Frontal cortex (tissue), 4 donors: ENCODE measurements at places on chromosomes 11 and 22.
A peak's percentile ranks its signal among the peaks of the same experiment; 100 is the strongest.

GRCh38 chr11:117072517-117073461 lies 25.4 kb downstream of the SIK3 start:
- no peak for DNase-seq

DNA sequence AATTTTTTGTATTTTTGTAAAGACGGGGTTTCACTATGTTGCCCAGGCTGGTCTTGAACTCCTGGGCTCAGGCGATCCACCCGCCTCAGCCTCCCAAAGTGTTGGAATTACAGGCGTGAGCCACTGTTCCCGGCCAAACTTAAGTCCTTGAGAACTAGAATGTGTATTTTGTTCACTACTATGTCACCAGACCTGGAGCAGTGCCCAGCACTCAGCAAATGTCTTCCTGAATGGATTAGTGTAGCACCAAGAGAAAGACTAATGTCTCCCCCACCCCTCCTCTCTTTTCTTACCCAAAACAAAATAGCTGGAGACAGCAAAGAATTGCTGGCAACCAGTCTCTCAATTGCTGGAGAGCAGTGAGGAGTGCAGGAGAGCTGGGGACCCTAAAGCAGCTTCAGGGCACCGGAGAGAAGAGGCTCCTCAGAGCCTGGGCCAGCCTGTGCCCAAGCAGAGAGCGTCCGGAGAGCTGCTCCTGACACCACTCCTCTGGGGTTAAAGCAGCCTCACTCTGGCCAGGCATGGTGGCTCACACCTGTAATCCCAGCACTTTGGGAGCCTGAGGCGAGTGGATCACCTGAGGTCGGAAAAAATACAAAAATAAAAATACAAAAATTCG lies 14.9 kb downstream of the SLC25A18 start:
- no peak for DNase-seq

DNA sequence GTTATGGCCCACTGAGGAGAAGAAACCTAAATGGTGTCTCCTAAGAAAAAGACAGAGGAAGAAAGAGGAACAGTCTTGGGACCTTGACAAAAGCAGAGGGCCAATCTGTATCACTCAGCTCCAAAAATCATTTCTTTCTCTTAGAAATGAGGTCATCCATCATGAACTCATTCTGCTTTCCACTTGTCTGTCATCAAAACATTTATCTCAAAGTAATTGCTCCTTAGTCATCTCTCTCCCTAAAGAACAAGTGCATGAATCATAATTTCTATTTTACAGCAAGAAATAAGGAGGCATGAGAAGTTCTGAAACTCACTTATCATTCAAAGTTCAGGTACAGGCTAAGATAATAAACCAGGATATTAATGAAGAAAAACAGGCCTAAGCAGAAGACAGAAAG lies 375.6 kb downstream of the KCNA4 start:
- no peak for DNase-seq

DNA sequence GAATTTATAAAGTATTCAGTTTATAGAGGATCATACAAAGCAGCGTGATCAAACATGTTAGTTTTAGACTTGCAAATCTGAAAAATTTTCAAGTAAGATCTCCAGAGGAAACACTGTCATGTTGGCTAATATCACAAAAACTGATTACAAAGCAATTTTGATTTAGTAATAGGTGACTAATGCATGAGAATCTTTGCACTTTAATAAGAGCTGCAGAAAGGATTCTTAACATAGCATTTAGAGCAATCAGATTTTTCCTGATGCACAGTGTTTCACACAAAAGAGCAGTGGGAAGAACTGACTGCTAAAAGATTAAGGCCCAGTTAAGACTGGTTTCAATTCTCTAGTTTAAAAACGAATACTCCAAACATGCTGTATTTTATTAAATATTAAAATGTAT lies 321.2 kb downstream of the GUCY1A2 start:
- no peak for DNase-seq

GRCh38 chr11:78391424-78391823 lies 26.2 kb downstream of the GAB2 start:
- DNase-seq: no peak

DNA sequence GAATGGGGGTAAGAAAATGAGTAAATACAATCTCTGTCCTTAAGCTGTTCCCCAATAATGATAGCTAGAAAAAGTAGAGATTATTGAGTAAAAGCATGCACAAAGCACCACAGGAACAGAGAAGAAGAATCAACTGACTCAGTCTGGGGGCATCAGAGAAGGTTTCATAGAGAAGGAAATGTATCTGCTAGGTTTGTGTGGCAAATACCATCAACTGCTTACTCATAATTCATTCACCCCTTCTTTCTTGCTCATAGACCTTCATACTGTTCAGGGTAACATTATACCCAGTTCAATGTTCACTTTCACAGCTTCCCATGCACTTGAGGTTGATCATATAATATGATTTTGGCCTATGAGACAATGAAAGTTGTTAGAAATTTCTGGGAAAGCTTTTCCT lies 85.2 kb upstream of the SCUBE2 start:
- no peak for DNase-seq

- DNase-seq: no peak
These were observed 164.6 kb downstream of the ETS1 start for GRCh38 chr11:128422576-128423370.

DNA sequence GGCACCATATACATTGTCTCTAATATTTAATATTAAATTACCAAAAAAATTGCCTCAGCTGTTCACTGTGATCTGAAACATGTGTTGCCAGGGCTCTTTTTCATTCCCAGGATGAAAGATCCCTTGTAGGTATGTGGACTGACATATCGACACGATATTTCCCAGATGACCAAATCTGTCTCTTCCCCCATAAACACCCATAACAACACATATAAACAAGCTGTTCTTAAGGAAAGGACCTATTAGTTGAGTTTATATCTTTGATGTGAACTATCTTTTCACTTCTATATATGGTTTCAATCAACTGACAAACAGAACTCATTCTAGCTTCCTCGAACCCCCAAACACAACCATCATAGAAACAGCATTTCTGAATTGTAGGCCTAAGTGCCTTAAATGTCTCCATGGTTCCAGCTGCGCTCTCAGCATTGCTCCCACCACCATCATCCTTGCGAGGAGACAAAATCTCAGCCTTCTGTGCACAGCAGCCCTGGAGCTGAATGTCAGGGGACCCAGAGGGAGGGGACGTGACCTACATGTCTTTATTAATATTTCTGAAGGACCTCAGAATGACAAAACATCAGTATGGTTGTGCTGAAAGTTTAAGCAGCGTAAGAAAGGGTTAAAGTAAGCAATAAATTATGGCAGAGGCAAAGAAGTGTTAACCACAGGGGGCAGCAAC lies 67.0 kb downstream of the ETS1 start:
- no peak for DNase-seq

DNA sequence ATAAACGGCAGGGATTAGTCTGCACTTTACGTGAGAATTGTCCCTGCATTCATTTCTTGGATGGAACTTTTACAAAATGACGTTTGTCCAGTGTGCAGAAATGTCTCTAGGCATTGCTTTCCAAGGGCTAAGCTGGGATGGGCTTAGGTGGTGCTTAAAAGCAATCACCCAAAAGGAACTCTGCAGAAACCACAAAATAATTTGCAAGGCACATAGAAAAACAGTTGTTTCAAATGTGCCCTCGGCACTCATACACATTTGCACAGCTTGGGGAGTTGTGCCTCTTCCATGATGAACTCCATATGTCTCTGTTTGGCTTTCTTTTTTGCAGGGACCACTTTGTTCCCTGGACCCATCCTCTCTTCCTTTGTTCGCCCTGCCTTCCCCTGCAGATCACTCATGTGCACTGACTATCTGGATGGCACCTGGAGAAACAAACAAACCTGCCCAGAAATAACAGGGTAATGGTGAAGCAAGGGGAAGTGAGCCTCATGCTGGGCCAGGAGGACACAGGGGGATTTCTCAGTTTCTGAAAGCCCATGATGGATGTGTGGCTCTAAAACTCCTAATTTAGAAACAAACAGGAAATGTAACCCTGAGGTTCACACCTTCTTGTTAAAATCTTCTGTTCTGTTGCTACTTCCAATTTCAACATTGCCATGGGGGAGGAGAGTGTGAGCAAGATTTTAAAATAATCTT lies 150.2 kb downstream of the SNX19 start:
- no peak for DNase-seq

- no peak for DNase-seq
These were observed 28.7 kb downstream of the AMOTL1 start for GRCh38 chr11:94796863-94797262.

DNA sequence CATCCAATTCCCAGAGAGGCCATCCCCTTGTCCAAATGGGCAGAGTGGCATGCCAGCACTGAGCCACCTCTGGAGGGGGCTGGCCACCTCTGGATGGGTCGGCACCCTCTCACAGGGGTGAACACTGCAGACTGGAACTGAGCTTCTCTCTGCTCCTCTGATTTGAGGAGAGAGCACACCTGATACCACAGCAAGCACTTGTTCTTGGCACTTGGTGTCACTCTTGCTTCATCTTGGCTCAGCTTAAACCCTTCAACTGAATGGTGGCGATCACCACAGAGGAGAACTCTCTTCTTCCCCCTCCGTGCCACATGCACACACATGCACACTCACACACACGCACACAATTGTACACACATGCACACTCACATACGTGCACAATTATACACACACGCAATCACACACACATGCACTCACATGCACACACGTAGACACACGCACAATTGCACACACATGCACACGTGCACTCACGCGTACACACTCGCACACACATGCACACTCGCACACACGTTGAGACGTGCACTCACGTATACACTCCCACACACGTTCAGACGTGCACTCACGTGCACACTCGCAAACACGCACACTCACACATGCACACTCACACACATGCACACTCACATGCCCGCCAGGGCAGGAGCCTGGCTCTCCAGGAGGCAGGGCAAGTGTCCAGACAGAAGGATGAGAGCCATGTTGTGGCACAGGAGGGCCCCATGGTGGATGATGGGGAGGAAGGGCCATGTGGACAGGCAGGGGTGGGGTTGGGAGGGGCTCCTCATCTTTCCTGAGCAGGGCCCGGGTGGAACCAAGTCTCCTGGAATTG lies 23.4 kb downstream of the OVOL1 start:
- no peak for DNase-seq

- DNase-seq: peak; percentile 60
These were observed 29.8 kb downstream of the NECTIN1 start for GRCh38 chr11:119699227-119699626.

DNA sequence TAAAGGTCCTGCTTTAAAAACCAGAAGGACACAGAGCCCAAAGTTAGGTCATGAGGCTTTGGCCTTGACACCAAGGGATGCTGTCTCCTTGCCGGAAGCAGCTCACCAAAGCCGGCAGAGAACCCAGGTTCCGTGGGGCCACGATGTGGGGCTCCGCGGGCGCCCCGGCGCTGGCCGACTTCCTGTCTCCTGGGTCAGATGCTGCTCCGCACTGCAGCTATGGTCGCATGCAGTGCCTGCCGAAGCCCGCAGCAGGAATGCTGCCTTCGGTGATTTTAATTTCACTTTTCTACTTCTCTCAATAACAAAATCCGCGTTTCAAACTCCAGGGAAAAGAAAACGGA lies 454 bp upstream of the OTUB1 start:
- DNase-seq: no peak

GRCh38 chr11:125170001-125170509 lies 5.5 kb downstream of the PKNOX2 start:
- no peak for DNase-seq

GRCh38 chr11:44833877-44834452 lies 107.2 kb downstream of the TSPAN18 start:
- DNase-seq: no peak

DNA sequence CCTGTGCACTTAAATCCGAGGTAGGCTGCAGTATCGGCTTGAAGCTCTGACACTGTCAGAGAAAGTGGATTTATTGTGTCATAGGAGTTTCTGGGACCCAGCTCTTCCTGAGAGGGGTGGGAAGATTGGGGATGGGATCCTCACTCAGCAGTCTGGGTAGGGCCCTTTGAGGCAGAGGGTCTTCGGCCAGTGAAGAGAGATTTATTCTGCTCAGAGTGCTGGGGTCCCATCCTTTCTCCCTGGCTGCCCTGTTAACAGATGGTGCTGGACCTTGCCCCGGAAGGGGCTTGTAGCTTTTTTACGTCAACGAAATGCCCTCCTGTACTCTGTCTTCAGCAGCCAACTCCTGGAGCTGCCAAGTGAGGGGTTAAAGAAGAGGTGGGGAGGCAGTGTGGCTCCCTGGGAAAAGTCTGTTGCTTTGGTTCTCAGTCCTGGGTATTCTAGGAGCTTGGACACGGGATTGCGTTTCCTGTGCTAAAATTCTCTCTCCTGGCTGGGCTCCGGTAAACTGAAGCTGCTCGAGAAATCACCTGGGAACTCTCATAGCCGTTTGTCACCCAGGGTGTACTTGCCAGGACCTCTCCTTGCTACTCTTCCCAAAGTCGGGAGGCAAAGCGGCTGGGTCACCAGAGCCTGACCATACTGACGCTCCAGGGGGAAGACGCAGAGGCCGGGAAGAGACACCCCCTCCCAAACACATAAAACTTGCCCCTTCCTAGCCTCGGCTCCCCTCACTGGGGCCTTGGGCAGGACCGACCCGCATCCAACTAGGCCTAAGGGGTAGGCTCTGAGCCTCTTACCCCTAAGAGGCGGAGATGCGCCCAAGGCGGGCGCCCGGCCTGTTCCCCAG lies 806 bp upstream of the SMDT1 start:
- DNase-seq: peak; percentile 52

DNA sequence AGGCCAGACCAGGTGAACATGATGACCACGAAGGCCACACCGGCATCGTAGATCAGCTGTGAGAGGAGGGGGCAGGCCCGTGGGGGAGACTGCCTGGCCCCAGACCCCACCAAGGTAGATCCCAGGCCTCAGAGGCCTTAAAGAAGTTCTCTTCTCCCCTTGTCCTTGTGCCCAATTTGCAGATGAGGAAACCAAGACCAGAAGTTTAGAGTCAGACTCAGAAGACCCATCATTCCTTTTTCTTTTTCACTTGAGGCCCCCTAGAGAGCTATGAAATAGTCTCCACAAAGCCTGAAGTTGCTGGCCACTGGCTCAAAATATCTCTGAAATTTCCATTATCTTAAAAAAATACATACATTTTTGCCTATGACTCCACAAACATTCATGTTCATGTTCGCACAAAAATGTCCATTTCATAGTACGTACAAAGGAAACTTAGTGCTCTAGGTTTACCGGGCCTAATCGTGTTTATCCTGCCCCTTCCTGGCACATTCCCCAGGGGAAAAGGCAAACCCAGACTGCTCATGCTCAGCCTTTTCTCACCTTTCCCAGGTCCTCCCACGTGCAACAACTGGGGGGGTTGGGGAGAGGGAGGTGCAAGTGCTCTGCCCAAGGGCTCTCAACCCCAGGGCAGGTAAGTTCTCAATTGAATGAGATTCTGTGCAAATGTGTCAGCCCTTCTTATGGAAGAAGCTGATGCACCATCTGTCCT lies 19.2 kb downstream of the SLC43A1 start:
- DNase-seq: no peak
